ENCODE measurements at places on chromosomes 7 and 10.

DNA sequence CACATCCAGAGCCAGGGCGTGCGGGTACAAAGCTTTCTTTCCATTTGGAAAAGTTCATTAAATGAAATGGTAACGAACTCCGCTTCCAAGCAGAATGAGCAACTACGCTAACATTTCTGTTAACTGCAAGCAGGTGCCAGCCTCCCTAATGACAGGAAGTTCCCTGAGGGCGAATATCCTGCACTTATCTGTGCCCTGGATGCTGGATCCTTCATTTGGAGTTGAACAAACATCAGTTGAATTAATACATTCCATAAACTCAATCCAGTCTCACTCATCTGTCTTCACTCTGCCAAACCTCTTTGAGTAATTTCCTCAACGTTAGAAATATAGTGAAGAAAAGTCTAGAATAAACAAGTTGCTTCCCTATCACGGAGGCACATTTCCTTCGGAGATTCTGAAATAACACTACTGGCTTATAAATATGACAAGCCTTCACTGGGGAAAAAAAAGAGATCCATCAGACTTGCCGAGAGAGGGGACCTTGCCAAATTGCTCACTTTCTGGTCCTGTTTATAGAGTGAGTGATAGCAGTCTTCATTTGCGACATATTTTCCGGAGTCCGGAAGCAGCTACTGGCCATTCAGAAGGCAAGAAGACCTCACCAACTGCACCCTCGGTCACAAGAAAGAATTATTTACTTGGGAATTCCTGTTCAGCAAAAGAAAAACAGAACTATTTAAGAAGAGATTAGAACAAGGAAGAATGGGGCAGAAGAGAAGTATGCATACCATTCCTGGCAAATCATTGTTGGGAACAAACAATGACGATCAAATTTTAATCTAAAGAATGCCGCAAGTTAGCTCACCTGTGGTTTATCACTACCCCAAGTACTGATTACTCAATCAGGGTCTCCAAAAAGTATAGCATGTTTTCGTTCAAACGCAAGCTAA, 196.4 kb downstream of the FAM107B start:
- no peak for DNase-seq

- DNase-seq: no peak
Observed at GRCh38 chr10:97861097-97861750, 11.6 kb downstream of the GOLGA7B start.

GRCh38 chr10:95168694-95169093, 25.3 kb upstream of the ACSM6 start:
- DNase-seq: no peak

- DNase-seq: no peak
Observed at GRCh38 chr7:139543801-139544603, 20.5 kb downstream of the CLEC2L start.

All from activated T-helper 2 cell treated with anti-CD3 and anti-CD28 coated beads, Interferon-gamma antibody, Interleukin-2, Interleukin-4, amounts not matched to agents 10 μg/mL and 5 μg/mL and 100 μg/mL, durations not matched to agents 14 hours and 24 hours and 36 hours (primary cell).